Cardiac ventricle fibroblast (primary cell): ENCODE measurements at places on chromosomes 11 and 22. TPM values are rescaled to one million over a fixed set of nuclear protein-coding genes. Genes with fewer than 3 reads are reported as not detected.

The OR4C46 gene
- not detected in 2 replicates for total RNA-seq

The RRP7A gene
- total RNA-seq = 15.0 and 18.7 TPM in 2 replicates

The BSCL2 gene
- 15.4 and 27.1 TPM in 2 replicates for total RNA-seq

The ART1 gene
- not detected in 2 replicates for total RNA-seq

The C22orf39 gene
- total RNA-seq = 22.1 and 28.0 TPM in 2 replicates

The MOGAT2 gene
- total RNA-seq = not detected in 2 replicates

The MPPED2 gene
- total RNA-seq = not detected in 2 replicates

The ABTB2 gene
- 1.2 and 1.7 TPM in 2 replicates for total RNA-seq

The ANO9 gene
- not detected in 2 replicates for total RNA-seq

The PATE2 gene
- 0.44 TPM in 1 of 2 replicates, not detected in the other for total RNA-seq

The CDC42BPG gene
- total RNA-seq = 0.05 and 0.06 TPM in 2 replicates

The INPP5J gene
- total RNA-seq = not detected in 2 replicates

The MMP12 gene
- total RNA-seq = not detected in 2 replicates

The SEPTIN3 gene
- total RNA-seq = 0.10 TPM in 1 of 2 replicates, not detected in the other

The OPCML gene
- total RNA-seq = not detected in 2 replicates
